Sigmoid colon (tissue), 7 donors: ENCODE measurements at places on chromosomes 5 and 9. TPM values are rescaled to one million over a fixed set of nuclear protein-coding genes. Genes with fewer than 3 reads are reported as not detected.

Gene FNBP1
- 92.8 TPM for total RNA-seq

Gene ERCC8
- 16.3 TPM for total RNA-seq

Gene IRF1
- 21.8 TPM for total RNA-seq

Gene HSD17B4
- total RNA-seq, result 81.7 TPM

Gene CCDC112
- total RNA-seq, result 19.4 TPM

DNA sequence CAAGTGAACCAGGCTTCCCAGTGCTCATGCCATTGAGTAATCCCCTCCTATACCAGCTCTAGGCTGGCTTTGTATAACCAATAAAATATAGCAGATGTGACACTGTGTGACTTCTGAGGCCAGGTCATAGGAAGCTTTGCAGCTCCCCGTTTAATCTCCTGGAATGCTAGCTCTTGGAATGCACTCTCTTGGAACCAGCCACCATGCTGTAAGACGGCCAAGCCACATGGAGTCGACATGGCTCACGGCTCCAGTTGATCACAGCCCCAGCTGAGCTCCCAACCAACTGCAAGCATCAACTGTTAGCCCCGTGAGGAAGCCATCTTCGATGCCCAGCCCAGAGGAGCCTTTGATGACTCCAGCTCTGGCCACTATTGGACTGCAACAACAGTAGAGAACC lies 74.5 kb downstream of the SH3TC2 start:
- no peak overlapping the region for H3K4me3 ChIP-seq
- H3K27ac ChIP-seq, result no peak overlapping the region
- no peaks in the 10 kb centered on the region for H3K4me1 ChIP-seq
- no peak for DNase-seq
- no peaks in the 10 kb centered on the region for H3K27me3 ChIP-seq
- no peaks in the 10 kb centered on the region for H3K36me3 ChIP-seq

DNA sequence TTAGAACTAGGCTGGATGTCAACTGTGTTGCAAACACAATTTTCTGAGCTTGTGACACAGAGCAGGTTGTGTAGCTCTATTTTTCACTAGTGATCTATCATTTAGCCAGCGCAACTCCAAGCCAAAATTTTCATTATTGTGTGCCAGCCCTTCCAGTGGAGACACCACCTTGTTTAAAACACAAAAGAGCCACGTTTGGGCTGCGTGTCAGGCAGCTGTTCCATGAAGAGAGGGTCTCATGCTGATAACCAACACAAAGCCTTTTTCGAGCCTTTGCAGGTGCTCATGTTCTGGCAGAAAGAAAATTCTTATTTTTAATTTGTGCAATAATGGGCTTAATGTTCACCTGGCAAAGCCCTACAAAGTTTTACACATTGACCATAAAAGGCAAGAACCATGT lies 237.6 kb upstream of the RGMB start:
- DNase-seq, result no peak
- H3K4me1 ChIP-seq, result peaks cover 3% of the 10 kb centered on the region
- H3K4me3 ChIP-seq, result no peak overlapping the region
- H3K36me3 ChIP-seq, result no peaks in the 10 kb centered on the region

- DNase-seq, result no peak
- no peak overlapping the region for H3K4me3 ChIP-seq
- no peaks in the 10 kb centered on the region for H3K36me3 ChIP-seq
- peaks cover 91% of the 10 kb centered on the region for H3K4me1 ChIP-seq
- H3K27me3 ChIP-seq, result no peaks in the 10 kb centered on the region
These were observed 8.0 kb downstream of the GLIPR2 start for GRCh38 chr9:36144309-36145232.

DNA sequence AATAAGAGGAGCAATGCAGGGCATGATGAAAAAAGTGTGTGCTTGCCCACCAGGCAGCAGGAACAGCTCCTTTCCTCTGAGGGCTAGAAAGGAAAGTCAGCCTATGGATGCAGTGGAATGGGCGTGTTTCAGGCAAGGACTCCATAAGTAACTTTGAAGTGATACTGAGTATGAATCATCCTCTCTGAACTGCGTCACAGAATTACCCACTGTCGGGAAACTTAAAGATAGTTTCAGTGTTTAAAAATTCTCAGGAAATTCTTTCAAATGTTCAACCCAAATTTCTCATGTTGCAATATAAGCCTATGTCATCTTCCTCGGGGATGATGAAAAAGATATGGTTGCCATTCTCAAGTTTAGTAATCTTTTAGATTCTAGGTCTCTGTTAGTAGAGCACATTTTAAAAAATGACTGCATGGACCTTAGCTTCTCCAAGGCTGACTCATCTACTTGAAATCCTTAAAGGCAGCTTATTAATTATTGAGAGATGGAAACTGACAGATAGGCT lies 27.7 kb downstream of the PTCD2 start:
- no peak overlapping the region for H3K27ac ChIP-seq
- H3K4me1 ChIP-seq, result no peaks in the 10 kb centered on the region
- H3K4me3 ChIP-seq, result no peak overlapping the region
- DNase-seq, result no peak
- peaks cover 21% of the 10 kb centered on the region for H3K36me3 ChIP-seq

DNA sequence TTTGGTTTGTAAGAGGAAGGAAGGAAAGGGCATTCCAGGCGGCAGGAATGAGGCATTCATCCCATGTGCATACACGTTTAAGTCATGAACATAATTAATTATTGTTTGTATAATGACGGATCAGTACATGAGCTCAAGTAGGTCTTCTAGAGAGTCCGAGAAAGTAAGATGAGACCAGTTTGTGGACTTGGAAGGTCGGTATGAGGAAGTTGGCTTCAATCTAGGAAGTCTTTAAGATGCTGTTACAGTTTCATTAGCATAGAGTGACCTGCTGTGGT lies 2.1 kb downstream of the GTF3C4 start:
- DNase-seq, result no peak
- H3K4me3 ChIP-seq, result no peak overlapping the region
- no peaks in the 10 kb centered on the region for H3K36me3 ChIP-seq

- no peaks in the 10 kb centered on the region for H3K36me3 ChIP-seq
- no peak overlapping the region for H3K27ac ChIP-seq
- DNase-seq, result no peak
- no peak overlapping the region for H3K4me3 ChIP-seq
- no peaks in the 10 kb centered on the region for H3K27me3 ChIP-seq
These were observed 30.0 kb upstream of the PLPP1 start for GRCh38 chr5:55564721-55565120.

DNA sequence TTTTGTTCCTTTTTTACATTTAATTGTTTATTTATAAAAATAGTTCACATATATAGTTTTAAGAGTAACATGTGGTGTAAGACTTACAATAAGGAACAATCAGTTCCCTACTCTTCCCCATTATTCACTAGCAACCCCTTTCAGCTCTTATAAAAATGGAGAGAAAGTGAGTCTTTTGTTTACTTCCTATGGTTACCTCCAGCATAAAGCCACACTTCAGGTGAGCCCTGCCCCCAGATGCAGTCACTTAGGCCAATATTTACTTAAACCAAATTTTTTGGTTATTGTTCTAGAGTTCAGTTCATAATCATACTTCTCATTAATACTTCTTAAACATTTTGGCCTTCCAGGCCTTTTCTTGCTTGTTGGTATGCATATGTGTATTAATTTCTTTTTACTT lies 33.7 kb downstream of the UBE2R2 start:
- H3K36me3 ChIP-seq, result no peaks in the 10 kb centered on the region
- DNase-seq, result no peak
- H3K27ac ChIP-seq, result peak overlapping the region; percentile 5
- H3K27me3 ChIP-seq, result no peaks in the 10 kb centered on the region
- no peak overlapping the region for H3K4me3 ChIP-seq

DNA sequence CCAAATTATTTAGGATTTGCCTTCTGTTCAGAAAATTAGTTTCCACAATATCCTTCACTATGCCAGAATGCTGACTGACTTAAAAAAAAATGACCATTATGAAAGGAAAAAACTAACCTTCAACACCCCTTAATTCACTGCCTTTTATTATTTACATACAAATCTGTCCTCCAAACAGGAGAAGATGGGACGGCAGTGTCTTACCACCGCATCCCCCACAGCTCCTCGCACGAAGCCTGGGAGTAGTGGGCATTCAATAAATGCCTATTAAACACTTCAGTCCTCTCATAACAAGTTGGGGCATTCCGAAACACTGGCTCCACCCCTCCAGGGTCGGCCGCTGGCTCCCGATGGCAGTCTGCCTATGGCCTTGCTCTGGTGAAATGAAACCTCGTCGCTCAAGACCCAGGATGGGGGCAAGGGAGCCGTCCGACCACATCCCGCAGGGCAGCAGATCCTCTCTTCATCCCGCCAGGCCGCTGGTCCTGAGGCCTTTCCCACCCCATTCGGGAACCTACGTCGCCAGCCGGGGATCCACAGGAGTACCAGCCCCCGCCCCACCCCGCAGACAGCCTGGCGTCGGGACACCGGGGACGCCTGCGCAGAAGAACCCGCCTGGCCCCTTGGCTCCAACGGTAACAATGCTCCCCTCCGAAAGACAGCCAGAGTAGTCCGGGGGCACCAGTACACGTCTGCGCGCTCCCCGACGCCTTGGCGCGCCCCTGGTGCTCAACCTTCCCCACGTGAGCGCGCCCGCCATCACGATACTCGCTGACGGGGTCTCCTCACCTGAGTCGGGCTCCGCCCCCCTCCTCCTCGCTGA lies 613 bp downstream of the ZBTB5 start:
- peaks cover 36% of the 10 kb centered on the region for H3K4me1 ChIP-seq
- H3K4me3 ChIP-seq, result peak overlapping the region; percentile 82
- H3K27me3 ChIP-seq, result no peaks in the 10 kb centered on the region
- peak overlapping the region; percentile 100 for H3K27ac ChIP-seq

DNA sequence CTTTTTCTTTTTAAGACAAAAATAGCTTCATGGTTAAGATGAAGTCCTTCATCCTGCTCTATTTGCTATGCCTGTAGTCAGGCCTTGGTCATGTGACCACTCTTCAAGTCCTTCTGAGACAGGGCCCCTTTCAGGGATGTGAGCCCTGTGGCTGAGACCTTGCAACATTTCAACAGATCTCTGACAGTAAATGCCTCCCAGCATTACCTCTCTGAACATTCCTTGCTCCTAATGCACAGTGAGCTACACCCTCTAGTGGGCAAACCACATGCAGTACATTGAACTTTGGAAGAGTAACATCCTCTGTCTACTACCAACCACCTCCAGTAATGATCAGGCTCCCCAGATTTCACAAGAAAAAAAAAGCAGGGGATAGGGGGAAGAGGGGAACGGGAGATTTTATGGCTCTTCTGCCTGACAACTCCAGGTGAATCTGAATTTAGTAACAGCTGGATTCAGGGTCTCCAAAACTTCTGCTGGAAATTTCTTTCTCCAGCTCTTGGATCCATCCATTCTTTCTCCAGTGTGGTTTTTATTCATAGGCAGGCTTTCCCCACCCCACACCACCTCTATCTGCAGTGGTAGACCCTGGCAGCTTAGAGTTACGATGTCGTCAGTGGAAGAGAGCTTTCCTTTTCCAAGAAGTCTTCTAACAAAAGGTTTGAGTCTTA lies 8.9 kb upstream of the FBXO38 start:
- DNase-seq, result no peak
- H3K4me3 ChIP-seq, result no peak overlapping the region
- H3K36me3 ChIP-seq, result no peaks in the 10 kb centered on the region
- H3K27ac ChIP-seq, result no peak overlapping the region
- no peaks in the 10 kb centered on the region for H3K4me1 ChIP-seq
- H3K27me3 ChIP-seq, result no peaks in the 10 kb centered on the region

DNA sequence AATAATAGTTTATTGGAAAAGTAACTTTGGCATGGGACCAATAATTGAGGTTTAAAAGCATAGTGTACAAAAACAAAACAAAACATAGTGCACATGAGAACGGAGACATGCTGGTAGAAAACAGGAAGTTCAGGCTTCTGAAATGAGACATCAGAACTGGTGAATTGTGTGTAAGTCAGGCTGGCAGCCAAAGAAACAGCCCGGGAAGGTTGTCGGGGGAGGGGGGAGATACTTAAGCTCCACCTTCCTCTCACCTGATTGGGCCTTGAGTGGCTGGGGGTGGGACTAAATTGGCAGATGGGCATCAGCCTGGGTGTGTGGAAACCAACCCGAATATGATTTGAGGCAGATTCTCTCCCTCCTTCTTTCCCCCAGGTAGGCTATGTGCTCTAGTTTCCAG lies 256.3 kb downstream of the SMARCA2 start:
- no peak overlapping the region for H3K4me3 ChIP-seq
- no peak for DNase-seq
- no peaks in the 10 kb centered on the region for H3K27me3 ChIP-seq
- no peaks in the 10 kb centered on the region for H3K36me3 ChIP-seq
- no peak overlapping the region for H3K27ac ChIP-seq

GRCh38 chr9:134325813-134326723 lies at the start of gene RXRA:
Gene RXRA, plus strand, starts transcription at chr9:134326455. Its CDS starts 177 bp downstream, at chr9:134326632.
- peaks cover 60% of the 10 kb centered on the region for H3K4me1 ChIP-seq
- H3K27me3 ChIP-seq, result no peaks in the 10 kb centered on the region
- H3K4me3 ChIP-seq, result peak within 1 kb of the TSS; percentile 83
- peak within 1 kb of the TSS; percentile 98 for H3K27ac ChIP-seq
- peak; percentile 94 for DNase-seq

GRCh38 chr5:121962958-121963357 lies 1.2 kb downstream of the SRFBP1 start:
- H3K4me3 ChIP-seq, result peak overlapping the region; percentile 68
- H3K27me3 ChIP-seq, result no peaks in the 10 kb centered on the region
- no peaks in the 10 kb centered on the region for H3K36me3 ChIP-seq
- no peaks in the 10 kb centered on the region for H3K4me1 ChIP-seq

DNA sequence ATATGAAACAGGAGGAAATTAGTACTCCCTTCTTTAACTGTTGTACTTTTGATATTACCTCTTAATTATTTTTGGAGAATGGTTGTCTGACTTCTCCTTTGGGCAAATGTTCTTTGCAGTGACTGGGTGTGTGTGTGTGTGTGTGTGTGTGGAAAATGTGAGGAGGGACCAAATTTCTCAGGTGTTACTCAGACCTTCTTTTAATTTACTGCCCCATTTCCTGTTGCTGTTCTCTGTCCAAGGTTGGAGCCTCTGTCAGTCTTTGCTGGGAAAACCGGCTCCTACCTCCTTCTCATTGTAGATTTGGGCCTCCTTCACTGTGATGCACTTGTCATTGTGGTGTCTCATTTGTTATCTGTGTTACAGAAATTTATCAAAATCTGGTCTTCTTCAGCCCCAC lies 68.4 kb downstream of the PBX3 start:
- no peak overlapping the region for H3K27ac ChIP-seq
- no peaks in the 10 kb centered on the region for H3K27me3 ChIP-seq
- H3K4me1 ChIP-seq, result peaks cover 18% of the 10 kb centered on the region
- no peaks in the 10 kb centered on the region for H3K36me3 ChIP-seq
